A549 (cell line): ENCODE measurements at places on chromosomes 4 and X. TPM values are rescaled to one million over a fixed set of nuclear protein-coding genes. Genes with fewer than 3 reads are reported as not detected.

DNA sequence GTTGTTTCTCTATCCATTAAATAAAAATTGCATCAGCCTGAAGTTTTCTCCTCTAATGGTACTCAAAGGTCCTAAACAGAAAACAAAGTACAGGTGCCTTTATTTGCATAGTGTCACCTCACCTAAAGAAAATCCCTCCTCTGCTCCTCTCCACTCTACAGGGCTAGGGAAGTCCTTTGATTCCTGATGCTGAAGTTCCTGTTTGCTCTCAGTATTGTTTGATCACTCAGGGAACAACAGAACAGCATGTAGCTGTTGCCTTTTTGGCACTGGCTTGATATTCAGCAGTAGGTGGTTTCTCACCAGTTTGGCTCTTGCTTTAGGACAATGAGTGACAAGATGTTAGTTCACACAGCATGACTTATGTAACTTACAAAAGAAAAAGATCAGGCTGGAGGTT, 156.2 kb upstream of the SLC7A11 start:
- no peak for DNase-seq

- DNase-seq = no peak
Observed at GRCh38 chr4:160808174-160808573, 1355.6 kb downstream of the FSTL5 start.

DNA sequence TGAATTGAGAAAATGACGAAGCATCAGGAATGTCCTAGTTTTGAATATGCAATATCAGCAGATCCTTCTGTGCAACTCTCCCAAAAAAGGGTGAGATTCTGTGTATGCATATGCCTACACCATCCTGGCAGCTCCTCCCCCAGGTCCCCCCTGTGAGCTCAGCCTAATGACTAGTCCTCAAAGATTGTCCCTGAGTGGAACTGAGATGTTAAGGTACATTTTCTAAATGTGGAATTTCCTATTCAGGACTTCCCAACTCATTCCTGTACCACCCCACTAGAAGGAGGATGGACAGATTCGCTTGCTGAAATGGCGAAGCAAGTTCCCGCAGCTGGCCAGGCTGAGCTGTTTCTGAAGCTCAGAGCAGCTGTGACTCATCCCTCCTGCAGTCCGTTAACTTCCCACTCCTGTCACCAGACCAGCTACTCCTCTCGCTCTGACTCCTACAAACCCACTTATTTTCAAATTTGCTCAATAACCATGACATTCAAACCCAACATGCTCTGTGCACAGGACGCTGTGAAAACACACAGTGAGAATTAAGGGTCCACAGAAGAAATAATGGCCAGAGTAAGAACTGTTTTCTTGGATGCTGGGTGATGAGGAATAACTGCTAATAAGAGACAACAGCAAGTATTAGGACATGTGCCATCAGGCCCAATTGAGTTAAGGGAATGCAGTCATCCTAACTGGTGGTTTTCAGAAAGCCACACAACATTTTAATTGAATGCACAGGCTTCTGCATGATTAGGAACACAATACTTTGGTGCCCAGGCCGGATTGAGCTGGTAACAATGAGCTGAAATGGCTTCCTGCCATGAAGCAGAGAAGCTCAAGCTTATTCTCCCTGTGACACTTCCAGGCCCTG, 40.0 kb upstream of the IRF2 start:
- peak; percentile 8 for DNase-seq

- no peak for DNase-seq
Observed at GRCh38 chr4:144572660-144573059, 73.3 kb upstream of the HHIP start.

DNA sequence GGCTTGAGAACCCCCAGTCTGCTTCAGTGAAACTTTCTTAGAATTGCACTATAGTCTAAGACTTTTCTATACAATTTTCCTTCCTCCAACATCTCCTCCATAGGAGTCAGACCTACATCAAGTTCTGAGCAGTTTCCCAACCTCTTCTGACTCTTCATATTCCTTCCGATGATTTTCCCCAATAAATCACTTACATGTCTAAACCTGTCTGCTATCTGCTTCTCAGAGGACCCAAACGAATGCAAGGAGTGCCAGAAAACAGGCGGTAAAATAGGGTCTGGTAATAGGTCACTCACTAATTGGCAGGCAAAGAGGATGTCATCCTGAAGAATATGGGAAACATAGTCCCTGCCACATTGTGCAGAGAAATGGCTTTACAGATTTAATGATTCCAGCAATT, 153.9 kb downstream of the PCDH18 start:
- DNase-seq = no peak

GRCh38 chr4:108094923-108095482, 73.7 kb downstream of the LEF1 start:
- DNase-seq = no peak

DNA sequence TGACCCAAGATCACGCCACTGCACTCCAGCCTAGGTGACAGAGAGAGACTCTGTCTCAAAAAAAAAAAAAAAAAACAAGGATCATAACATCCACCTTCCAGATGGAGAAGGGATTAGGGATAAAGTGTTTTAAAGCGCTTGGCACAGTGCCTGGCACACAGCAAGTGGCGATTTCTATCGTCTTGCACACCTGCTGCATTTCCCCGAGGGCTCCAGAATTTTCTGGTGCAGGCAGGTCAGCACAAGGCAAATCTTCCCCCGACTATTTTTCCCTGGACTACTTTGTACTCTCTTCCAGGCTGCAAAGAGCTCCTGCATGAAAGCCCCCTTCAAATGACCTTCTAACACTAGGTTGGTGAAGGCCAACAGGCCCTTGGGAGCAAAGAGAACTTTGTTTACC, 57.3 kb downstream of the APBB2 start:
- DNase-seq = no peak

DNA sequence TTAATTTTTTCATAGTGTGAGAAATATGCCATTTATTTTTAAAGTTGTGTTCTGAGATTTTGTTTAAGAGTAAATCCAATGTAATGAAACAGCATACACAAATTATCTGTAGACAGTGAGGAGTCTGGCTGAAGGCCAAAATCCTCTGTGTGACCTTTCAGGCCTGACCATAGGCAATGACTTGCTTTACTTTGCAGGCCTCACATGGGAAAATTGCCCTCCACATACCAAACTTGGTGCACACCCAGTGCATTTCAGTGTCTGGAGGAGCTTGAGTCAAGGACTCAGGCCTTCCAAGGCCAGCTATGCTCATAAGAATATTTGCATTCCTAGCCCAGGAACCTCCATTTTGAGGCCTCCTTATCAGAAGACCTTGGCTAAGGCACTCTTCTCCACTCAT, 430.1 kb downstream of the GABRG1 start:
- DNase-seq = no peak

DNA sequence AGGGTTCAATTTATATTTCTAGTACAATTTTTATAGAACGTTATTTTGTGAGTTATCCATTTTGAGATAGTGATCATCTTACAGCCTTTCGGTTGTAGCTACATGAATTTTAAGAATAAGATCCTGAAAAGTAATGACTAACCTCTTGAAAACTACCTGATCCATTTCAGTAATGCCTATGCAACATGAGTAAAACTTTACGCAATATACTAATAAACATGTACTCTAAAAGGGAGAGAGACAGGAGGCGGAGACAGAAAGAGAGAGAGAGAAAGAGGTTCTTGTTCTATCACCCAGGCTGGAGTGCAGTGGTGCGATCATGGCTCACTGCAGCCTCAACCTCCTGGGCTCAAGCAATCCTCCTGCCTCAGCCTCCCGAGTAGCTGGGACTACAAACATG, 816.1 kb downstream of the CCSER1 start:
- DNase-seq = peak; percentile 3

Gene KCTD8
- not detected in 3 replicates for polyA plus RNA-seq

Gene TMEM154
- polyA plus RNA-seq = 0.05 to 0.42 TPM (median 0.05 TPM) in 3 replicates

Gene NPY2R
- polyA plus RNA-seq = 0.05 to 0.07 TPM (median 0.07 TPM) in 3 replicates

Gene TMEM31
- not detected in 3 replicates for polyA plus RNA-seq

Gene SLC2A9
- polyA plus RNA-seq = 0.62 to 1.0 TPM (median 0.76 TPM) in 3 replicates

Gene GLRA2
- polyA plus RNA-seq = not detected in 3 replicates

Gene BEX1
- not detected in 3 replicates for polyA plus RNA-seq
